Activated CD8-positive, alpha-beta memory T cell treated with anti-CD3 and anti-CD28 coated beads, Interleukin-2, amount 10 ng/mL, durations not matched to agents 7 days and 5 days (primary cell): ENCODE measurements at places on chromosomes 5 and 9. TPM values are rescaled to one million over a fixed set of nuclear protein-coding genes. Genes with fewer than 3 reads are reported as not detected.

GRCh38 chr5:41863871-41864486 is 6.2 kb downstream of the OXCT1 start:
- peaks cover 69% of the 10 kb centered on the region for H3K4me1 ChIP-seq
- no peak overlapping the region for H3K4me3 ChIP-seq
- no peak for DNase-seq
- H3K27ac ChIP-seq: peak overlapping the region; percentile 34
- H3K27me3 ChIP-seq: no peaks in the 10 kb centered on the region

LAMC3 gene
- total RNA-seq: 0.06 TPM

DNA sequence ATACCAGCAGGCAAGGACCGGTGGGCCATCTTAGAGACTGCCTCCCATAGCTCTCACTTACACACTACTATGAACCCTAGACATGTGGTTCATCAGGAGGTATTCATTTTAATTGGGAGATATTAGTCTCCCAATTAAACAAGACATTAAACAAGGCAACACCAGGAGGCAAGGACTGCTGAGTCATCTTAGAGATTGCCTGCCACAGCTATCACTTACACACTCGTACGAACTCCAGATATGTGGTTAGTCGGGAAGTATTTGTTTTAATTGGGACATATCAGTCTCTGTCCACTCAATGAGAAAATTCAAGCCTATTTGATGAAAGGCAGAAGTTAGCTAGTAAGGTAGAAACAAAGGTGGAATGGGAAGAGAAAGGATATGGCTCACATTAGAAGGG is 343.9 kb downstream of the NFIB start:
- no peaks in the 10 kb centered on the region for H3K4me1 ChIP-seq
- H3K27me3 ChIP-seq: no peaks in the 10 kb centered on the region
- H3K36me3 ChIP-seq: no peaks in the 10 kb centered on the region
- no peak for DNase-seq

NLN gene
- 19.6 TPM for total RNA-seq

GRCh38 chr5:77359231-77359630 is 132.9 kb downstream of the WDR41 start:
- H3K36me3 ChIP-seq: no peaks in the 10 kb centered on the region
- peaks cover 2% of the 10 kb centered on the region for H3K27me3 ChIP-seq
- DNase-seq: no peak
- H3K27ac ChIP-seq: no peak overlapping the region
- H3K4me1 ChIP-seq: peaks cover 20% of the 10 kb centered on the region

DNA sequence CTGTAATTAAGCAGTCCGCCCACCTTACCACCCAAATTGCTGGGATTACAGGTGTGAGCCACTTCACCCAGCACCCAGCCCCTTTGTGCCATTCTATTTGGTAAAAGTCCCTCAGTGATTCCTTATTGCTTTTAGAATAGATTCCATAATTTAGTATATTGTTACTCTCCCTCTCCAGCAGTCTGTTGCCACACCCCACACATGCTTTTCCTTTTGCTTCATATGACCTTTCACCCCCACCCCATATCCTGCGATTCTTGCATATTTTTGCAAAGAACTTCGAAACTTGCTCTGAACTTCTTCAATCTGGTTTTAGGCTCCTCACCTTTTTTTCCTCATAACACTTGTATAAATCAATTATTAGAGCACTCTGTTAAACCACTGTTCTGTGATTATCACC is 100.2 kb downstream of the MTREX start:
- DNase-seq: no peak
- no peaks in the 10 kb centered on the region for H3K27me3 ChIP-seq
- H3K4me1 ChIP-seq: no peaks in the 10 kb centered on the region
- H3K27ac ChIP-seq: no peak overlapping the region
- peaks cover 27% of the 10 kb centered on the region for H3K36me3 ChIP-seq

DNA sequence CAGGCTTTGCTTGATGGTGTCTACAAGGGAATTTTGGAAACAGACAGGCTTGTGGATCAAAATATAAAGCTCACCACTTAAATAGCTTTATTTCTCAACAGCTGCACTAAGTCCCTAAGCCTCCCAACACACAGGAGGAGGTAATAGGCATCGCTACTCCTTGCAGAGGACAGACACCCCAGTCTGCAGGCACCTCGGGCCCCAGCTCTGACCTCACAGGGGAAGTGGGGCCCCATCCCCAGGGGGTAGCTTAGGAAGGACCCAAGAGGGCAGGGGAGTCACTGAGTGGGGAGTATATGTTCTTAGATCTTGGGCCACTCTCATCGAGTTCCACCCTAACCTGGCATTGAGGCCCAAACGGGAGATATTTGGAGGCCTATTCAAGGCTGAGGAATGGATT is 66.7 kb upstream of the XPA start:
- H3K4me1 ChIP-seq: no peaks in the 10 kb centered on the region
- H3K27me3 ChIP-seq: peaks cover 28% of the 10 kb centered on the region
- H3K36me3 ChIP-seq: no peaks in the 10 kb centered on the region
- no peak overlapping the region for H3K4me3 ChIP-seq
- H3K27ac ChIP-seq: no peak overlapping the region

GRCh38 chr5:1751864-1752822 is 47.5 kb downstream of the MRPL36 start:
- no peaks in the 10 kb centered on the region for H3K4me1 ChIP-seq
- H3K36me3 ChIP-seq: no peaks in the 10 kb centered on the region
- H3K27ac ChIP-seq: no peak overlapping the region
- H3K27me3 ChIP-seq: peaks cover 3% of the 10 kb centered on the region

IL5 gene
- 0.35 TPM for total RNA-seq

DNA sequence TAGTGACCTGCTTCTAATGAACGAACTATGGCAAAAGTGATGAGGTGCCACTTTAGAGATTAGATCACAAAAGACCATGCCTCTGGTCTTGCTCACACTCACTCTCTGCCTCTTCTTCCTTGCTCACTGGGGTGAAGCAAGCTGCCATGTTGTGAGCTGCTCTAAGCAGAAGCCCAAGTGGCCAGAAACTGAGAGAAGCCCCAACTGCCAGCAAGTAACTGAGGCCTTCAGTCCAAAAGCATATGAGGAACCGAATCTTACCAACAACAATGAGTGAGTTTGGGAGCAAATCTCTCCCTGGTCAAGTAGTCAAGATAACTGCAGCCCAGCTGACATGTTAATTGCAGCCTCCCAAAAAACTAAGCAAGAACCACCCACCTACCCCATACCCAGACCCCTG is 126.0 kb upstream of the ACO1 start:
- no peaks in the 10 kb centered on the region for H3K27me3 ChIP-seq
- H3K4me3 ChIP-seq: no peak overlapping the region
- no peaks in the 10 kb centered on the region for H3K36me3 ChIP-seq
- H3K27ac ChIP-seq: no peak overlapping the region
- DNase-seq: no peak
- no peaks in the 10 kb centered on the region for H3K4me1 ChIP-seq

DNA sequence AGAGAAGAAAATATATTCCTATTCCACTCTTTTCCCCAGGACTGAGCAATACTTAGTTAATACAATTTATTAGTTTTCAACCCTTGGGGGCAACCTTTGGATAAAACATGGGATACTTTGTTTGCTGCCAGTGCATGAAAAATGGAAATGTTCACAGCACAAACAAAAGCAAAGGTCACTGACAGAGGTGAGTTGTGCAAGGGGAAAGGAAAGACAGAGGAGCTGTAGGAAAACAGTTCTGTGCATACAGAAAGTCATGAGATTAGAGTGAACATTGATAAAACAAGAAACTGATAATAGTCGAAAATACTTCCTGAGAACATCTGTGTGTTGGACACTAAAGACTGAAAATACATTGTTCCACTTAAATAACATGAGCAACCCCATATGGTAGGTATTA is 779.8 kb downstream of the TLE4 start:
- H3K36me3 ChIP-seq: no peaks in the 10 kb centered on the region
- no peak overlapping the region for H3K4me3 ChIP-seq
- H3K27me3 ChIP-seq: no peaks in the 10 kb centered on the region

GRCh38 chr9:135661816-135662560 is 1.1 kb upstream of the LCN9 start:
- no peaks in the 10 kb centered on the region for H3K4me1 ChIP-seq
- no peak overlapping the region for H3K27ac ChIP-seq
- DNase-seq: no peak
- H3K27me3 ChIP-seq: no peaks in the 10 kb centered on the region
- H3K4me3 ChIP-seq: no peak overlapping the region

DNA sequence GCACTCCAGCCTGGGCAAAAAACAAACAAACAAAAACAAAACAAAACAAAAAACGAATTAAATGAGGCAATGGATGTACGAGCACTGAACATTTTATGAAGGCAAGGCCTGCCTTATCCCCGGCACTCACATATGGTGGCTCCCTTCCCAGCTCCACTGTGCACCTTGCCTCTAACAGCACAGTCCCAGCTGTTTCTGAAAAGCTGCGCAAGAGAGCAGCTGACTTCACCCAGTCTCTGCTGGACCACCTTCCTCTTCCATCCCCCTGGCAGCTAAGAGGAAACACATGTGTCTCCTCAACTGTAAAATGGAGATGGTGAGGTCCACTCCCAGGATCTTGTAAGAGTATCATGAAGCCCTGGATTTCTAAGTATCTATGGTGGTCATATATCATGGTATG is 100.7 kb downstream of the KLF4 start:
- peaks cover 6% of the 10 kb centered on the region for H3K27me3 ChIP-seq
- H3K4me3 ChIP-seq: no peak overlapping the region
- DNase-seq: no peak
- no peak overlapping the region for H3K27ac ChIP-seq
- no peaks in the 10 kb centered on the region for H3K36me3 ChIP-seq

GRCh38 chr5:116536316-116537083 is 38.1 kb downstream of the SEMA6A start:
- no peaks in the 10 kb centered on the region for H3K4me1 ChIP-seq
- H3K27ac ChIP-seq: no peak overlapping the region
- H3K27me3 ChIP-seq: no peaks in the 10 kb centered on the region

DNA sequence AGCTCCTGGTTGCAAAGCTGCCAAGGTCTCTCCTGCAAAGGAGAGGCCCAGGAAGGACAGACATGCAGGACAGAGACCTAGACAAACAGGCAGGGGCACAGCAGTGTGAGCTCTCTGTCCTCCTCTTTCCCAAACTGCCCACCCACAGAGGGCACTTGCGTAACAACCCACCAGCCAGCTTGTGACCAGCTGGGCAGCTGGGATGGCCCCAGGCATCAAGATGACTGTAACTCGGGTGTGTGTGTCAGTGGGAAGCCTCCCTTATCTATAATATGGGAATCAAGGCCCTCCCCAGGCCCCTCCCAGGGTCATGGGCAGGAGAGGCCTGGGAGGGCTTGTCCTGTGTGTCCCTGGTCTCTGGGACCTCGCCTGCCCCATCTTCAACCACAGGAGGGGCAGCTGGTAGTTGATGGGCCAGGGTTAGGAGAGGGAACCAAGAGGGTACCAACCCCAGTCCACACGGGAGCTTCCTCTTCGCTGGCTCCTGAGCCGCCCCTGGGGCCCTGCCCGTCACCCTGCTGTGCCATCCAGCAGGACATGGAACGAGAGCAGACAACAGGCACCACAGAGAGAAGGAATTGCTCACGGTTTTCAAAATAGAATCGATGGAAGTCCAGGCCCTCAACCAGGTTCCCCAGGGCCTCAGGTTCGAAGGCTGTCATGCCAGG is 37.9 kb downstream of the SLC6A7 start:
- no peaks in the 10 kb centered on the region for H3K36me3 ChIP-seq
- no peaks in the 10 kb centered on the region for H3K27me3 ChIP-seq
- no peak for DNase-seq
- no peak overlapping the region for H3K4me3 ChIP-seq

PNPLA7 gene
- total RNA-seq: 3.2 TPM

GLDC gene
- total RNA-seq: 6.3 TPM

DNA sequence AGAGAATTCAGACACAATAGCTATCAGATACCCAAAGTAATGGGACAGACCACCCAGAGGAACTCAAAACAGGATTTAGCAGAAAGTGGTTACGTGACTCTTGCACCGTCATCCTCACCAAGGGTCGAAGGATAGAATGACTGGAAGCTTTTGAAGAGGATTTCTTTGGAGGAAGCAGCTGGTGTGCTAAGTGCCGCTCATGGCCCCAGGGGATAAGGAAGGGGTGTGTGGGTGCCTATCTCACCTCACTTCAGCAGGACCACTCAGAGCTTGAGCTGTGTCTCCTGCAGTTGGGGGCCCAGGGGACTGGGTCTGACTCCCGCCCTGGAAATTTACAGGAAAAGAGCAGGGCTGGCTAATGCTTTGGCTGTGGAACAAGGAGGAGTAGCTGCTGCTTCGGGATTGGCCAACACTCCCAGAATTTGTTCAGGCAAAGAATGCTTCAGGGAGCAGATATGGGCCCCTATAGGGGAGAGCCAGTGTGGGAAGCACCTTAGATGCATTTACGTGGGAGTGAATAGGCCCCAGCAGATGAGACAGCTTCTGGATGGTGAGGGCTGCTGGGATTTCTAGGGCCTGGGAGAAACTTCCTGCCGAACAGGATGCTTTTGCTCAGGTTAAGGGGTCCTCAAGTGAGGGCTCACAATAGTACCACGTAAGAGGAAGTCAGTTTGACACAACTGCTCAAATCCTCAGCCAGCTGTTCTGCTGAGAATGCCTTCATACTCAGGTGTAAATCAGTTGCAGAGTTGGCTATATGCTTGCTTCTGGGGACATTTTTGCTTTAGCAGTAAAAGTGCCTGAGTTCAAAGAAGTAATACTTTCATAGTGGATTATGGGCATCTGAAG is 29.1 kb upstream of the TOMM5 start:
- no peak overlapping the region for H3K27ac ChIP-seq
- no peak overlapping the region for H3K4me3 ChIP-seq
- H3K36me3 ChIP-seq: no peaks in the 10 kb centered on the region
- peaks cover 9% of the 10 kb centered on the region for H3K27me3 ChIP-seq
- no peak for DNase-seq
- peaks cover 4% of the 10 kb centered on the region for H3K4me1 ChIP-seq

PHF19 gene
- total RNA-seq: 246 TPM

DNA sequence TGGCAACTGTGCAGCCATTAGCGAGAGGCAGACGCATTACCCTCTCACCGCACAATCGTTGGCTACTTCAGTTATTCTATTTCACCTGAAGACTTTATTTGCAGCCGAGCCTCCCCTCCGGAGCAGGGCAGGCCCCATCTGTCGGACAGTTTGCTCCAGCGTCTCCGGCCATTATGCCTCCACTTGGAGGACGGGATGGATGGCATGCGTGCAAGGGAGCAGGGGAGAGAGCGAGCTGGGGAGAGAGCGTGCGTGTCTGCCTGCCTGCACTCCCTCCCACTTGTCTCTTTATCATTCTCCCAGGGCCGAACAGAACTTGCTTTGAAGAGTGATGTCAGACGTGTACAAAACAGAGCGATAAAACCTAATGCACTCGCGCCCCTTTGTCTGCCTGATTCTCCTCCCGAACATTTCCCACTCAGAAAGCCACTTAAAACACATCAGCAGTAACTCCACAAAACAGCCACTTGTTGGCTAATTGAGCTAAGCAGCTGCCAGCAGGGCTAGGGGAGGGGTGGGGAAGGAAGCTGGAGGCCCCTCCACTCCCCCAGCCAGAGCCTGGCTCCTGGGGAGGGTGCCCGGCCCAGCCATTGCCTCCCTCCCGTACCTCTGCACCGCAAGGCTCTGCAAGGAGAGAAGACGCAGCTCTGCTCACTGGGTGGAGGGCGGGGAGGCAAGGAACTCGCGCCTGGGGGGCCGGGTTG is 43.4 kb upstream of the FUBP3 start:
- peaks cover 63% of the 10 kb centered on the region for H3K27me3 ChIP-seq
- no peaks in the 10 kb centered on the region for H3K36me3 ChIP-seq
- H3K4me1 ChIP-seq: peaks cover 9% of the 10 kb centered on the region
- no peak for DNase-seq

GRCh38 chr5:78334811-78335210 is 25.6 kb upstream of the SCAMP1 start:
- DNase-seq: no peak
- no peak overlapping the region for H3K4me3 ChIP-seq
- H3K27me3 ChIP-seq: peaks cover 28% of the 10 kb centered on the region
- H3K27ac ChIP-seq: no peak overlapping the region

TICAM2 gene
- total RNA-seq: 1.6 TPM

TGFBI gene
- total RNA-seq: 0.42 TPM
